ENCODE measurements at places on chromosomes 2 and 18.

DNA sequence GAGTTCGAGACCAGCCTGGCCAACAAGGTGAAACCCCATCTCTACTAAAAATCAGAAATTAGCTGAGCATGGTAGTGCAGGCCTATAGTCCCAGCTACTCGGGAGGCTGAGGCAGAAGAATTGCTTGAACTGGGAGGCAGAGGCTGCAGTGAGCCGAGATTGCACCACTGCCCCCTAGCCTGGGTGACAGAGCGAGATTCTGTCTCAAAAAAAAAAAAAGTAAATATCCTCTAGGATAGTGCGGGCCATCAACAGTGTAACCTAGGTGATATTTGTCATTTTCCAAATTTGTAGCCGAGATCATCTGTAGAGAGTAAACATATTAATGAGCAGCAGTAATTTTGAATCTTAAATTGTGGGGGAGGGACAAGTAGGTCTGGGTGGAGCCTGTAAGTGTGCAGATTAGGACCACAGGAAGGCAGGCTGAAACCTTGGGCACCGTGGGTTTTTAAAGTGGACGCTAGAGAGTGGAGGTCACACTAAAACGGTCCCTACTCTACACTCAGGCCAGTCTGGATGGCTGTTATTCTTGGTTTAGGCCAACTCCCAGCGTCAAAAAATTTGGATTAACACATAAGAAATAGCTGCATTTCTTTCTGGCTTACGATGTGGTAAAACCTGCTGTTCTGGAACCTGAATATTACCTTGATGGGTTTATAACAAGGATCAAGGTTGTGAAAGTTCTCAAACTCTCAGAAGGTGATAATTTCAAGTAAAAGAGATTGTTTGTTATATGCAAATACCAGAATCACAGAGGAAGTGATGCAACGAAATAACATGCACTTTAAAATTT lies 22.7 kb upstream of the TET3 start:
- DNase-seq = no peak

- DNase-seq = no peak
These were observed 110.9 kb upstream of the CCDC150 start for GRCh38 chr2:196528486-196529223.

GRCh38 chr2:127039387-127040031 lies 67.4 kb downstream of the BIN1 start:
- DNase-seq = no peak

- no peak for DNase-seq
These were observed 35.7 kb downstream of the NRP2 start for GRCh38 chr2:205717999-205718398.

DNA sequence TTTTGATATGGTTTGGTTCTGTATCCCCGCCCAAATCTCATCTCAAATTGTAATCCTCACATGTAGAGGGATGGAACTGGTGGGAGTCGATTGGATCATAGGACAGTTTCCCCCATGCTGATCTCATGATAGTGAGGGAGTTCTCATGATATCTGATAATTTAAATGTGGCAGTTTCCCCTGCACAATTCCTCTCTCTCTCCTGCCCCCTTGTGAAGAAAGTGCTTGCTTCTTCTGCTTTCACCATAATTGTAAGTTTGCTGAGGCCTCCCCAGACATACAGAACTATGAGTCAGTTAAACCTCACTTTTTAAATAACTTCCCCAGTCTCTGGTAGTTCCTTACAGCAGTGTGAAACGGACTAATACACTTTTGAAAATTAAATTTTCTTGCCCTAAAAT lies 12.3 kb upstream of the KCNJ3 start:
- DNase-seq = no peak

GRCh38 chr2:233362742-233363141 lies 8.4 kb downstream of the DGKD start:
- DNase-seq = no peak

DNA sequence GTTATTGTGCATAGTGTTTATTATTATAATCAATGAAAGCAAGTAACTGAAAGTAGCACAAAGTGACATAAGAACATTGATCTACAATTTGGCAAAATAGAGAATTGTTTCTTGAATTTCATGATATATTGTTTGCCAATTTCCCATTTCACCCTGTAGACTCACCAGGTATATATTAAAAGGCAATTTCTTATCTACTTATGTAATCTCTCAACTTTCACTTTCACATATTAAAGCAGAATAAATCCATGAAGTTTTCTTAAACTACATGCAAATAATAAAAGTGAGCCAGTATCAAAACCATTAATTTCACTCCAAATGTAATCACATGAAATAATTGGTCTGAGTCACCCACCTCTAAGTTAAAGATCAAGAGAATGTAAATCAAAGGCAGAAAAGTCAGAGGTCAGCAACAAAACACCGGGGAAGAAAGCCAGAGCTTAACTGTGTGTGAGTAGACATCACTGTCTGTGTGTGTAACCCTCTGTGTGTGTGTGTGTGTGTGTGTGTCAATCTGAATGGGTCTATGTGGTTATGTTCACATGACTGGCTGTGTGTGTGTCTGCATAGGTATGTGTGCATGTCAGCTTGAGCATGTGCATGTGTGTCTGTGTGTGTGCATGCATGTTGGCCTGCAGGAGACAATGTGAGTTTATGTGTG lies 44.1 kb downstream of the ZNF385B start:
- no peak for DNase-seq

DNA sequence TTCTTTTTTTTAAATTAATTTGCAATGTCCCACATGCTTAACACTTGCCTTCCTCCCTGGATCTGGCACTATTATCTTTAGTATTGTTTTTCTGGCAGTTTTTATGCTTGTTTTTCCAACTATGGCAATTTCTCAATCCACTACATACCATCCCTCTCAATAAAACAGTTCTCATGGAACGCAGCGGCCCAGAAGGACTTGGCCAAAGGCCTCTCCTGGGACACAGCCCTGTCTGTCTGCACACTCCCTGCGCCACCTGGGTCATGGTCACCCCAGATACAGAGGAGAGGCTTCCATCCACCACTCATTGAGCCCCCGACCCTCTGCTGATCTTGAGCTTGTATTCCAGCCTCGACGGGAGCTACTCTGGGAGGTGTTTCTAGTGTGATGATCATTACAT lies 91.2 kb downstream of the TWIST2 start:
- no peak for DNase-seq

- no peak for DNase-seq
These were observed 9.9 kb downstream of the C1D start for GRCh38 chr2:68052717-68053422.

DNA sequence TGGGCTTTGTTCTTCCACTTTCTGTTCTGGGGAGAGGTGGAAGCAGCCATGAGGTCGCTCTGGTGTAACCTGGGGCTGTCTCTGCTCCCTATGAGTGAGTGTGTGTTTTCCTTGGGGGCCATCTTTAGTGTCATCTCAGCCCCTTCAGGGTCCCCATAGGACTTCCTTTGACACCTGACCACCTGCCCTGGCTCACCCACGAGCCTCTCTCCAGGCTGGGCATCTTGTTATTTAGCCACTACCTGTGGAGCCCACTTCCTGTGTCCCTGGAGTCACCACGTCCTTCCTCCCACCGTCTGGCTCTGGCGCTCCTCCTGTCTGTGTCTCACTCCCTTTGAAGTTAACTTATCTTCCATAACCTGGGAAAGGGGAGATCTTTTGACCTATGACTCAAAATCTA lies 176.0 kb downstream of the UXS1 start:
- DNase-seq = no peak

- no peak for DNase-seq
These were observed 368 bp downstream of the TMEFF2 start for GRCh38 chr2:192194265-192194865.

- no peak for DNase-seq
These were observed 38.1 kb downstream of the MBOAT2 start for GRCh38 chr2:8965216-8965969.

DNA sequence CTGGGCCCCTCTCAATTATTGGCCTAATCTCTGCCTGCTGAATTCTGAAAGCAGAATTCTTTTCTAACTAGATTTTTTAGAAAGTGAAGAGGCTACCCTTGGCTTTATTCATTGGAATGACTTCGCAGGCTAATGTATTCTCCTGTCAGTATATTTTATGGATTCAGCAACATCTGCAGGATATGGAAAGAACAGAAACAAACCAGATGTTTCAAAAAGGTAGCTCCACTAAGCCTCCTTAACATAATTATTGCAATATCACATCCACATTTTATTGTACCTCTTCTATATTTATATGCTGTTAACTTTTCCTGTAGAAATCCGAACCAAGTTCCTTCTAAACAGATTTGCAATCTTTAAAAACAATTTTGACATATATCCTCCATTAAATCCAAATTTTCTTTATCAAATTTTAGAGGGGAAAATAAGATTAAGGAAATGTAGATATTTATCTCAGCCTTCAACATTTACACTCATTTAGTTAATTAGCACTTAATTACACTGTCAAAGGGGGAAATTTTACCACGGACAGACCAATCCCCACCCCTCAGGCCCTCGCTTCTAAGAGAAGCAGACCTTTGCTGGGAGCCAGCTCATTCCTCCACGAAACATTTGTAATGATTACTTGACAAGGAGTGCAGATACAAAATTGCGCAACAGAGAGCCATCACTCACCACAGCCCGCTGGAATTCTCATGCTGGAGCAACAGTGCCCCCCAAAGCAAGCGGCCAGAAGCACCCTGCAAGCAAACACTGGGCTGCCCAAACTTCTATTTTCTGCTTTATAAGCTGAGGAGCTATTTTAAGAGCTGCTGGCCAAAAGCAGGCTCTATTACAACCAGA lies 253.4 kb downstream of the ETAA1 start:
- DNase-seq = no peak

- DNase-seq = no peak
These were observed 86.1 kb upstream of the TANC1 start for GRCh38 chr2:158882297-158882696.

DNA sequence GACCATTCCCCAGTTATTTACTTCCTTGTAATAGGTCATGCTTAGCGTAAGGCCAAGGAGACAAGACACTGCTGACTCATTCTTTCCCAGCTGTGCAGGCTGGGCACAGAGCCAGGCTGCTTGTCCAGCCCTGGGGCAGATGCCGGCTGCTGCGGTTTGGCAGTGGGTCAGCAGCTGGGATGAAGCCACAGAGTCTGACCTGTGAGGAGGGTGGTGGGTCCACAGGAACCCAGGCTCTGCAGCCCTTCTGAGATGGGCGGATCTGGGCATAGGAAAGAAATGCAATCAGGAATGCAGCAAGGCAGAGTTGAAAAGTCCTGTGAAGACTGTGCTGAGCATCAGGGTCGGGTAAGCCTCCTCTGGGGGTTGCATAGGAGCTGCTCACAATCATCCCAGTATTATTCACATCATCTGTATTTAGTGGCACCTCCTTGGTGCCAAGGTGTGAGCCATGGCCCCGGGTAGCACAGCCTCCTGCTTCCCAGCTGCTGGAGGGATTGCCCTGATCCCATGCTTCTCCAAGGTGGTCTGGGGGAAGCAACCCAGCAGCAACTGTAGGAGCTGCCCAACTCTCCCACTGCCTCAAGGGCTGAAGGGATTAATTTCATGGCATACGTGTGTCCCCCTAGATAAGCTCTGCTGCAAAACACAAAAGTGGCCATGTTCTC lies 139.0 kb downstream of the DDX1 start:
- DNase-seq = no peak

DNA sequence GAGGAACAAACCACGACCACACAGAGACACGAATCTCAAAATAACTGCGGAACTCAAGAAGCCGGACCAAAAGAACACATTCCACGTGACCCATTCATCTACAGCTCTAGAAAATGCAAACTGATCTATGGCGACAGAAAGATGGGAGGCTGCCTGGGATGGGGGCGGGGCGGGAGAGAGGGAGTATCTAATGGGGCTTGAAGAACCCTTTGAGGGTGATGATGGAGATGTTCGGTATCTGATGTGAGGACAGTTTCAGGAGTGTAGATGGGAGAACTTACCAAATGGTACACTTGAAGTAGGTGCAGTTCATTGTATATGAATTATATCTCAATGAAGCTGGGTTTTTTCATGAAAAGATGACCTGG lies 34.6 kb upstream of the KLF11 start:
- no peak for DNase-seq

DNA sequence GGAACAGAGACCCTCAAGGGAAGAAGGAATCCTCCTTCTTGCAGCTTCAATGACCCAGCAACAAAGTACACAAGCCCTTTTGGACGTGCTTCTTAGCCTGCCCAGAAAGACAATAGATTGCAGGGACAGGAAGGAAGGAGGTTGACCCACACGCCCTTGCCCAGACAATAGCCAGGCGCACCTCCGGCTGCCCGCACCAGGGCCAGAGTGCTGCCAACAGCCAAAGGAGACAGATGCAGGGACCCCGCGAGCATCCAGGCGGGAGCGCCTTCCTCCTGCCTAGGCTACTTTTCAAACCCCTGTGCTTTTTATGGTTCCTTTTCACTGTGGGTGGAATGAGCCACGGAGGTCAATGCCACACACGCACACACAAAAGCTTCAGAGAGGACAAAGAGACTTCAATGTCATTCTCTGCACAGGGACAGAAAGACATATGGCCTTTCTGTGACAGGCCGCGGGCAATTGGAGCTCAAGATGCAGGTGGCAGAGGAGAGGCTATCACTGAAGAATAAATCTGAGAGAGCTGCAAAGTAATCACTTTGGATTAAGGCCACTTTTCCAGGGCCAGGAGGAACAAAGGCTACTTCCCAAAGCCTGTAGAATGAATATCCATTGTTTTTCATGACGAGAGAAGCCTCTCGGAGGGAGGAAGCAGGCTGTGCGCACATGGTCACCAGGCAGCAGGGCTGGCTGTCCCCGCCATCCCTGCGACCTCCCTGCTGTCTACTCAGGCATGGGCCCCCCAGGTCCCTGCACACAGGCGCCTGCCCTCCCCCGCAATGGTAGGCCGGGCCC lies 300.6 kb downstream of the EIPR1 start:
- DNase-seq = no peak

- no peak for DNase-seq
These were observed 135.9 kb upstream of the ARL4C start for GRCh38 chr2:234632527-234633391.

GRCh38 chr2:98234776-98235175 lies 111.5 kb upstream of the CNGA3 start:
- no peak for DNase-seq

All from T-helper 1 cell (primary cell).